A549 treated with RU486 at 1 μM for 4 hours (cell line): ENCODE measurements at places on chromosomes 5 and 9. TPM values are rescaled to one million over a fixed set of nuclear protein-coding genes. Genes with fewer than 3 reads are reported as not detected.

CD14 gene
- 3.2 to 5.6 TPM (median 3.9 TPM) in 5 replicates for total RNA-seq

FOXD4 gene
- total RNA-seq = 0.31 to 0.56 TPM (median 0.38 TPM) in 5 replicates

LIFR gene
- total RNA-seq = 2.3 to 6.5 TPM (median 6.1 TPM) in 5 replicates

TRIP13 gene
- total RNA-seq = 60.8 to 66.9 TPM (median 66.4 TPM) in 5 replicates

IL13 gene
- total RNA-seq = 0.07 to 0.24 TPM in 2 of 5 replicates, not detected in the others

CLTB gene
- 72.7 to 115 TPM (median 107 TPM) in 5 replicates for total RNA-seq

QRFP gene
- not detected in 5 replicates for total RNA-seq

CXCL14 gene
- total RNA-seq = 0.07 to 0.14 TPM (median 0.07 TPM) in 3 of 5 replicates, not detected in the others

TEK gene
- total RNA-seq = 0.03 to 0.12 TPM (median 0.06 TPM) in 5 replicates

FCN1 gene
- total RNA-seq = not detected in 5 replicates

TXN gene
- 1,188 to 1,427 TPM (median 1,329 TPM) in 5 replicates for total RNA-seq

LCN1 gene
- total RNA-seq = not detected in 5 replicates

RNF183 gene
- total RNA-seq = 0.09 to 0.15 TPM in 2 of 5 replicates, not detected in the others

SNX18 gene
- 4.3 to 8.3 TPM (median 6.3 TPM) in 5 replicates for total RNA-seq

GADD45G gene
- 0.15 to 0.50 TPM (median 0.25 TPM) in 5 replicates for total RNA-seq

GABRB2 gene
- not detected in 5 replicates for total RNA-seq

SH3TC2 gene
- total RNA-seq = 0.24 to 0.64 TPM (median 0.56 TPM) in 5 replicates

PLAC8L1 gene
- total RNA-seq = 0.29 TPM in 1 of 5 replicates, not detected in the others

ENTPD2 gene
- 0.31 to 1.1 TPM (median 0.91 TPM) in 5 replicates for total RNA-seq

ANKRD55 gene
- total RNA-seq = not detected in 5 replicates

IRGM gene
- total RNA-seq = 0.06 to 0.37 TPM (median 0.15 TPM) in 3 of 5 replicates, not detected in the others

OBP2A gene
- total RNA-seq = not detected in 5 replicates

PDGFRB gene
- 0.10 to 1.5 TPM (median 0.17 TPM) in 5 replicates for total RNA-seq

SLC4A9 gene
- total RNA-seq = not detected in 5 replicates

WDR41 gene
- 25.9 to 61.3 TPM (median 39.6 TPM) in 5 replicates for total RNA-seq

RECK gene
- total RNA-seq = 3.9 to 6.1 TPM (median 6.0 TPM) in 5 replicates

DNAJB5 gene
- 3.6 to 5.4 TPM (median 4.9 TPM) in 5 replicates for total RNA-seq

CDO1 gene
- total RNA-seq = 0.14 TPM in 1 of 5 replicates, not detected in the others

SUSD1 gene
- total RNA-seq = 12.3 to 14.6 TPM (median 13.7 TPM) in 5 replicates

SURF1 gene
- total RNA-seq = 35.5 to 51.0 TPM (median 42.0 TPM) in 5 replicates

C9orf40 gene
- total RNA-seq = 7.1 to 12.0 TPM (median 11.0 TPM) in 5 replicates

SLC34A1 gene
- not detected in 5 replicates for total RNA-seq

LCN2 gene
- total RNA-seq = 2.1 to 6.6 TPM (median 3.2 TPM) in 5 replicates

IQGAP2 gene
- total RNA-seq = 1.0 to 1.8 TPM (median 1.3 TPM) in 5 replicates

TLR4 gene
- total RNA-seq = 0.12 to 0.31 TPM (median 0.13 TPM) in 5 replicates

NUTM2F gene
- total RNA-seq = not detected in 5 replicates

GABRA6 gene
- total RNA-seq = not detected in 5 replicates

TAS2R1 gene
- not detected in 5 replicates for total RNA-seq

PGGT1B gene
- total RNA-seq = 16.1 to 24.5 TPM (median 19.3 TPM) in 5 replicates

PCSK1 gene
- total RNA-seq = 0.35 to 0.97 TPM (median 0.67 TPM) in 5 replicates

PCDHB10 gene
- total RNA-seq = 0.06 TPM in 2 of 5 replicates, not detected in the others

CATSPER3 gene
- 0.19 to 0.67 TPM (median 0.46 TPM) in 5 replicates for total RNA-seq

GFI1B gene
- total RNA-seq = not detected in 5 replicates

FAM219A gene
- total RNA-seq = 14.5 to 19.1 TPM (median 18.6 TPM) in 5 replicates

BASP1 gene
- 269 to 372 TPM (median 338 TPM) in 5 replicates for total RNA-seq

F2RL1 gene
- 235 to 317 TPM (median 280 TPM) in 5 replicates for total RNA-seq

LECT2 gene
- not detected in 5 replicates for total RNA-seq

SLC9A3 gene
- total RNA-seq = 2.1 to 2.9 TPM (median 2.4 TPM) in 5 replicates

C5orf52 gene
- total RNA-seq = not detected in 5 replicates
